Activated gamma-delta T cell treated with anti-CD3 and anti-CD28 coated beads, Interleukin-2, amount 50 U/mL, for 16 hours (primary cell): ENCODE measurements at places on chromosomes 12 and 14.

DNA sequence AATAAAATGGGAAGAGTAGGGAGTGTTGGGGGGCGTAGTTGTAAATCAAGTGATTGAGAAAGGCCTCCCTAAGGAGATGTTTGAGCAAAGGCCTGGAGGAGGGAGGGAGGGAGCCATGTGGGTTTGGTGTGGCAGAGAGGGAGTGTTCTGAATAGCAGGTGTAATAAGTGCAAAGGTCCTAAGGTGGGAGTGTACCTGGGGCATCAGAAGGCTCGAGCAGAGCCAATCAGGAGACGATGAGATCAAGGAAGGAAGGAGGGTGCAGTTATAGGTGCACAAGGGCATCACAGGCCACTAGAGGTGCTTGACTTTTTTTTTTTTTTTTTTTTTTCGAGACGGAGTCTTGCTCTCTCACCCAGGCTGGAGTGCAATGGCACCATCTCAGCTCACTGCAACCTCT, 77.9 kb upstream of the PLXNC1 start:
- DNase-seq = no peak

DNA sequence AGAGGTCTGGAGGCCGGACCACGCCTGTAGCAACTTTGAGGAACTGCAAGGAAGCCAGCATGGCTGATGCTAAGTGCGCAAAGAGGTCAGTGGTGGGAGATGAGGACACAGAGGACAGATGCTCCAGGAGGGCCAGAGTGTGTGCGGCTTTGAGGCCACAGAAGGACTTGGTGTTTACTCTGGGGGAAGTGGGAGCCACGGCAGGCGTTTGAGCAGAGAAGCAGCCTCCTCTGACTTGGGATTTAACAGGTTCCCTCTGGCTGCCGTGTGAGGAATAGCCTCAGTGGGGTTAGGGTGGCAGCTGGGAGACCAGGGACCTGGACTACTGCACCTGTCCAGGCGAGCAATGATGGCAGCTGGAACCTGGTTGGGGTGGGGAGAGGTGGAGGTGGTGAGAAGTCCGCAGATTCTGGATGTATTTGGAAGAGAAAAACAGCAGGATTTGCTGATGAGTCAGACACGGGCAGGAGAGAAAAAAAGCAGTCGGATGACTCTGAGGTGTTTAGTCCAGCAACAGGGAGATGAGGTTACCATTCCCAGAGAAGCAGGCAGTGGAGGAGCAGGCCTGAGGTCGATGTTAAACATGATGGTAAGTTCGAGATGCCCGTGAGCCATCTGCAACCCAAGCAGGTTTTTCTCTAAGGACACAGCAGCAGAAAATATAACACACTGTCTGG, 143.5 kb downstream of the SCARB1 start:
- no peak for DNase-seq

DNA sequence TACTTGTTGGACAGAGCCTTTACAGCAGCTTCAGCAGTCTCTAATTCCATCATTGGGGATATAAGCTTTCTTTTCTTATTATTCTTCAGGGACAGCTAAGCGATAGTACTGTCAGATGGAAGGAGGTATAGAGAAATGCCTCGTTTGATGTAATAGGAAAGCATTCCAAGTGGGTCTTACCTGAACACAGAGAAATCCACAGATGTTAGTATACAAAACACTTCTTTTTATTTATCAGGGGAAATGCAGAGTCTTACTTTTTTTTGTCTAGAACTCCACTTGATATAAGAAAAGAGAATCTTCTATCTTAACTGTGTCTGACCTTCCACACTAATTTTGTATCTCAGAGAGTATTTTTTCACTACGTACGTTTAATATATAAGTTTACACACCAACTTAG, 1.9 kb downstream of the SYT1 start:
- DNase-seq = no peak

- DNase-seq = no peak
Observed at GRCh38 chr12:30794591-30795409, 40.0 kb upstream of the CAPRIN2 start.

GRCh38 chr12:55703901-55704761, 3.6 kb downstream of the ITGA7 start:
- no peak for DNase-seq

- DNase-seq = no peak
Observed at GRCh38 chr14:38199739-38200138, 8.0 kb upstream of the SSTR1 start.

- no peak for DNase-seq
Observed at GRCh38 chr12:104680070-104680469, 223.3 kb downstream of the CHST11 start.

GRCh38 chr12:21551841-21552465, 25.9 kb downstream of the SPX start:
- no peak for DNase-seq
